Right renal cortex interstitium (tissue), 3 donors: ENCODE measurements at places on chromosomes 11 and 22. TPM values are rescaled to one million over a fixed set of nuclear protein-coding genes. Genes with fewer than 3 reads are reported as not detected.

Gene TBC1D10A
- polyA plus RNA-seq, result 11.8 TPM

Gene MTNR1B
- polyA plus RNA-seq, result not detected

DNA sequence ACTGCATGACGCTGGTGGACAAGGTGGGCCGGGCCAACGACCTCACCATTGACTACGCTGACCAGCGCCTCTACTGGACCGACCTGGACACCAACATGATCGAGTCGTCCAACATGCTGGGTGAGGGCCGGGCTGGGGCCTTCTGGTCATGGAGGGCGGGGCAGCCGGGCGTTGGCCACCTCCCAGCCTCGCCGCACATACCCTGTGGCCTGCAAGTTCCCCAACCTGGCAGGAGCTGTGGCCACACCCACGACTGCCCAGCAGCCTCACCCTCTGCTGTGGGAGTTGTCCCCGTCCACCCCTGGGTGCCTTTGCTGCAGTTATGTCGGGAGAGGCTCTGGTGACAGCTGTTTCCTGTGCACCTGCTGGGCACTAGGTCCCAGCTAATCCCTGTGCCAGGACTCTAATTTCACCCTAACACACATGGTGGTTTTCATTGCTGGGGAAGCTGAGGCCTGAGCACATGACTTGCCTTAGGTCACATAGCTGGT, 49.0 kb upstream of the PPP6R3 start:
- no peak for DNase-seq

Gene LIF
- polyA plus RNA-seq, result 1.4 TPM

DNA sequence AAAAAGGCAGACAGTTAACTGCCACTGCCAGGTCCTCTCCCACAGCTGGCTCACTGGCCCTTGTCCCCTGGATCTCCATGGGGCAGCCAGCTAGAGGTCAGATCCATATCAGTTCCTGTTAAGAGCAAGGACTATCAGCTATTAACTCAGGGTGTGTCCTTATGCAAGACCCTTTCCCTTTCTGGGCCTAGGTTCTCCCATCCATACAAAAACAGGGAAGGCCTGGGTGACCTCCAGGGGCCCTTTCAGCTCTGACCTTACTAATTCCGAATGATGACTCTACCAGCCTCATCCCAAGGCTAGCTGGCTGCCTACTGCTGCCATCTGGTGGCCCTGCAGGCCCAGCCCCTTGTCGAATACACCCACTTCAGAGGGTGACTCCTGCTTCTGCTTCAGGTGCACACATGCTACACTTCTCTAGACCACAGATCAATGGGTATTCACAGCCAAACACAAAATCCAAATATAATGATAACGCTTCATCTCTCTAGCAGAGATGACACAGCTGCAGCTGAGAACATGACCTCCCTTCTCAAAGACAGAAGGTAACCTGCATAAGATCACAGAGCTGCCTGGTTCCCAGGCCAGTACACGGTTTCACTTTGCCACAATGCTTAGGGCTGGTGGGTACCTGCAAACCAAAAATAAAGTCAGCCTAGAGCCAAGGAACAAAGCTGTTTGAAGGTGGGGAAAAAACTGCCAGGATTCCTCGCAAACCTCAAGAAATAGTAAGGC, 34.1 kb downstream of the SERGEF start:
- no peak for DNase-seq

Gene SAC3D1
- 10.6 TPM for polyA plus RNA-seq

- DNase-seq, result no peak
These were observed 976.1 kb downstream of the TBC1D22A start for GRCh38 chr22:47738472-47739013.
